ENCODE measurements at places on chromosomes 12 and 14.

DNA sequence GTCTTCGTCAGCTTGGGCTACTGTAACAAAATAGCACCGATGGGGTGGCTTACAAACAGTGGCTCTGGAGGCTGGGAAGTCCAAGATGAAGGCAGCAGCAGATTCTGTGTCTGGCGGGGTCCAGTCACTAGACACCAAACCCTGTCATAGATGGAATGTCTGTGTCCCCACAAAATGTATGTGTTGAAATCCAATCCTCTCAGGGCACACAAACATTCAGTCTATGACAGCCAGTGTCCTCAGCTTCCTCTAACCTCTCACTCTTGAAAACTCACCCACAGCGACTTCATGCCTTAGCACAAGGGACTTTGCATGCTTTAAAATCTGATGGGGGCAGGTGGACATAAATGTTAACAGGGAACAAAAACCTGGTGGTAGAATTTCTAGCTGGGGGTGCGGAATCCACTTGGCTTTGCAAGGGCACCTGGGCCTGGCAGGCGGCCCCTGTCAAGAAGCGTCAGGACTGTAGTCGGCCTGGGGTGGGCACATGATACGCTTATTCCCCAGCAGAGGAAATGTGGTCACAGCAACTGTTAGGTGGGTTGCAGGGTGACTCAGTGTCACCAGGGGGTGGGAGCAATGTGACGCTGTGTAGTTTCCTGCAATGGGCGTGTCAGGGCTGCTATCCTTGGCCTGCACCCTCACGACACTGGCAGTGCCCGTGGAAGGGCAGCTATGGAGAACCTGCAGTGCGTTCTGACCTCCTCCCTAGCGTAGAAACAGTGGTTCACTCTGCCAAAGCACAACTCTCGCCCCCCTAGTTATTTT, 17.7 kb downstream of the RIN3 start:
- no peak for DNase-seq

GRCh38 chr12:46562625-46563225, 190.2 kb upstream of the SLC38A2 start:
- DNase-seq: no peak

DNA sequence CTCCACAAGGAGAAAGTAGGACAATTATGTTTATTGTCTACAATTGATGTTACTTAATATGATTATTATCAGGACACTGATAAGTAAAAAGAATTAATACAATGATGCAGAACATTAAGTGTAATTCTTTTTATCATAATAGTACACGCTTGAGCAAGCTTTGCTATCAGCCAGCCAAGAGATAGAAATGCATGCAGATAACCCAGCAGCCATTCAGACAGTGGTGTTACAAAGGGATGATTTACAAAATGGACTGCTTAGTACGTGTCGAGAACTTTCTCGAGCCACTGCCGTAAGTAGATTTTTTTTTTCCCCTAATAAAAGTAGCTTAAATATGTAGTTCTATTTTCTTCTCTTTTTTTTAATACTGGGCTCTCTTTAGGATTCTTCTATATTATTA, 116.9 kb upstream of the AEBP2 start:
- no peak for DNase-seq

DNA sequence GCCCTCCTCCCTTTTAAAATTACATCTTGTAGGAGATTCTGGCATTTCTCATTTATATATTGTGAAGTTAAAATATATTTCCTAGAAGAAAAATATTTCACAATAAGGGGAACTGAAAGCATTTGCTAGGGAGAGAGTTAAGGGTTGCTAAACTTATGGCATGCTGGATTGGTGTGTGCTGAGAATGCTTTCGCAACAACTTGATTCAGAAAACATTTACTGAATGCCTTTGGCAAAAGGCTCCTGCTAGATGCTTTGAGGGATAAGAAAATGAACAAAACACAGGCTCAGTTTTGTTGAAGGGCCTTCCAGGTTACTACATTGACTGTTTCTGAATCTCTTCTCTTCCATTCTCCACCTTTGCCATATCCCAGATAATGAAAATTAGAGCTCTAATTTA, 67.5 kb downstream of the DIP2B start:
- no peak for DNase-seq

GRCh38 chr12:70005864-70006618, 181.0 kb downstream of the MYRFL start:
- DNase-seq: no peak
